ENCODE measurements at places on chromosomes 11 and 22.
A peak's percentile ranks its signal among the peaks of the same experiment; 100 is the strongest.

GRCh38 chr11:111329306-111330204 lies 31.2 kb downstream of the POU2AF3 start:
- no peak for DNase-seq

- no peak for DNase-seq
Observed at GRCh38 chr11:13446444-13446843, 16.6 kb downstream of the BTBD10 start.

DNA sequence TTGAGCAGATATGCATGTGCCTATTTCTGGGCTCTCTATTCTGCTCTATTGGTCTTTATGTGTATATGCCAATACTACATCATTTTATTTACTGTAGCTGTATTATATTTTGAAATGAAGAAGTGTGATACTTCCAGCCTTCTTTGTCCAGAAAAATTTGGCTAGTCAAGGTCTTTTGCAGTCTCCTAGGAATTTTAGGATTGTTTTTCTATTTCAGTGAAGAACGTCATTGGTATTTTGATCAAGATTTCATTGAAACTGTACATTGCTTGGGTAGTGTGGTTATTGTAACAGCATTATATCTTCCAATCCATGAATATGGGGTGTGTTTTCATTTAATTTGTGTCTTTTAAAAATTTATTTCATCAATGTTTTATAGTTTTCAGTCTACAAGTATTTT lies 400.3 kb downstream of the AASDHPPT start:
- no peak for DNase-seq

DNA sequence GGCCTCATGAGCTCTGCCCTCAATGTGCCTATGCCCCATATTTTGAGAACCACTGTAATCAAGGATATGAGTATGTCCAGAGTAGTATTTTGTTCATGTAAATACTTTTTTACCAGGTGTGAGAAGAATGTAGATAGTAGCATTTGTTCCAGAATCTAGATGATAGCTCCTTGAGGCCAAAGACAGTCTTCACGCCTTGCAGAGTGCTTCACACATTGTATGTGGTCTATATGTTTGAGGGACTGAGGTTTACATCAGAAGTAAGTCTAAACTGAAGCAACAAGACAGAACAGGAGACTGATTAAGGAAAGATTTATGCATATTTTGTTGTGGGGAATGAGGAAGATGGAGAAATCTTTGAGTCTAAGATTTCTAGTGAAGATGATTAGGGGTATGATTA lies 12.5 kb downstream of the CEP57 start:
- no peak for DNase-seq

- DNase-seq: no peak
Observed at GRCh38 chr11:73716153-73717056, 44.5 kb downstream of the RAB6A start.

- no peak for DNase-seq
Observed at GRCh38 chr22:31398231-31398630, 1.2 kb upstream of the DRG1 start.

DNA sequence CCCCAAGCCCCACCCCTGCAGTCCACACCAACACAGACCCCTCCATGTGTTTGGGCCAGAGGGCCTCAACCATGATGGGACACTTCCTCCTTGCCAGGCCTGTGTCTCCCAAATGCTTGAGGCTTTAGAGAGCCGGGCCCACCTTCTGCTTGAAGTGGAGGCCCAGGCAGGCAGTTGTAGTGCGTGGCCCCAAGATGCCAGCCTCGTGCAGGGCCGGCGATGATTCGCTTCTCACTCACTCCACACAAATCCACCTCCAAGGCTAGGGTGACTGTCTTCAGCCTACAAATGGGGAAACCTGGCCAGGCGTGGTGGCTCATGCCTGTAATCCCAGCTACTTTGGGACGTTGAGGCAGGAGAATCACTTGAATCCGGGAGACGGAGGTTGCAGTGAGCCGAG lies 5.7 kb downstream of the PRR5 start:
- DNase-seq: no peak

- no peak for DNase-seq
Observed at GRCh38 chr22:38111925-38112355, 1.5 kb upstream of the BAIAP2L2 start.

GRCh38 chr11:10351765-10352641 lies 47.1 kb downstream of the ADM start:
- no peak for DNase-seq

- no peak for DNase-seq
Observed at GRCh38 chr11:8289492-8289918, 25.8 kb upstream of the LMO1 start.

GRCh38 chr11:124873951-124874350 lies 8.7 kb downstream of the ROBO3 start:
- DNase-seq: no peak

DNA sequence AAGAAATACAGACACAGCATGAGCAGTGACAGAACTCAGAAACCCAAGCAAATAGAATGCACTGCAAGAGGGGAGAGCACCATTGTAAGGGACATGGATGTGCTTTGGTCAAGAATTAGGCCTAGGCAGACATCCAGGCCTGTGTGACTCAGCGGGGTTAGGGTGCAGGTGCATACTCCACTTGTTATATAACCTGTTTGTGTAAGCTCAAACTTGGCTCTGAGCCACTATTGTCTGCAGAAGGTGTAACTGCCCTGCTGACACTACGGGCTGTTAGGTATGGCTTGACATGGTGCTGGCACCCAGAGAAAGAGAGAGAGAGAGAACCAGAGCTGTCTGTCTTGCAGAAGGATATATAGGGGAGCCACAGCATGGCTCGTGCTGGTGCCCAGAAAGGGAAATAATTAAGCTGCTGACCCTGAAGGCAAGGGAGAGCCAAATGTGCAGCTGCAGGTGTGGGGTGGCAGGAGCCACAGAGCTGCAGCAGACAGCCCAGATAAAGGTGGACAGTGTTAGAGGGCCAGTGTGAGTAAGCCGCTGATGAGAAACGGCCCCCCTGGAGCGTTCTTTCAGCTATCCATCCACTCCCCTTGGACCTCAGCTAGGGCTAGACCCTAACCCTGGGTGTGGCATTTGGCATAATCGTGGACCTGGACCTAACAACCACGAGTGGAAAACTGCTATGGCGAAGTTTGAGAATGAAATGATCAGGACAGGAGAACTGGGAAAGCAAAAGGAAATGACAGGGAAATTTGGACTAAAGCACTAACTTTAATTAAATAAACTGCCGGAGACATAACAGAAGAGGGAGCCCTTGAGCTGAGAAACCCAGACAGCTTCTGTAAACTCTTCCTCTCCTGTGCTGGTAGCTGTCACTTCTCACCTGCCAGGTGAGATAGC lies 253.0 kb upstream of the CCDC179 start:
- no peak for DNase-seq

- DNase-seq: no peak
Observed at GRCh38 chr11:90204832-90205646, 17.8 kb downstream of the CHORDC1 start.

GRCh38 chr11:75087319-75088305 lies 9.1 kb downstream of the OR2AT4 start:
- DNase-seq: no peak

- no peak for DNase-seq
Observed at GRCh38 chr11:73149105-73149504, 7.0 kb upstream of the FCHSD2 start.

GRCh38 chr11:46697723-46698122 lies 2.7 kb downstream of the ARHGAP1 start:
- no peak for DNase-seq

DNA sequence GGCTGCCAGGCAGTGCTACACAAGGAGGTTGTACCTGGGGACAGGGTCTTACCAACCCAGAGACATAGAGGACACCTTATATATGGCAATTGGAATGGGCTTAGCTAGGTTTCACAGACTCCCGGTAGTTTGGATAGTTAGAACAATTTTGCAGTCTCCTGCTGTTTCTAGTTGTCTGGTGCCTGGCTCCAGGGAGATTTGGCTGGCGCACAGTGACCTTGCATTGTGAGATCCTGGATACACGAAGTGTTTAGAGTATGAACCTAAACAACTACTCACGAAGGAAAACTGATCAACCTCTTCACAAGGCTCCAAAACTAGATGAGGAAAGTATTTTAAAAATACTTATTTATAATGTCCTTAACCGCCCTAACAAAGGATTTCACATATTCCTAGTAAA lies 614.7 kb downstream of the FAM181B start:
- DNase-seq: no peak

GRCh38 chr11:112770033-112770432 lies 191.2 kb upstream of the NCAM1 start:
- DNase-seq: no peak

DNA sequence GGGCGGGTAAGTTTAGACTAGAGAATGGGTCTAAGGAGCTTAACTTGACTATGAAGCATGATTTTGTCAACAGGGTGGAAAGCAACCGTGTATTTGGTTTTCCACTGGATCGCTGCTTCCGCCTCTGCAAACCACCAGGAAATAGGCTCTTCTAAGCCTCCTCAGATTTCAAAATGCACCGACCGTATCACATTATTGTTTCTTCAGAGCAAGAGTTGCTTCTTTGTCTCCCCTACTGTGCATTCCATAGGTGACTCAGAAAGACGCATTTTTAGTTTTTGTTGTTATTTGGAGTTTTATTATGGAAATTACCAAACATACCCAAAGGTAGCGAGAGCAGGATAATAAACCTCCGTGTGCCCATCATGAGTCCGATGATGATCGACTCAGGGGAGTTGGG lies 64.3 kb upstream of the RASD2 start:
- no peak for DNase-seq

- DNase-seq: no peak
Observed at GRCh38 chr11:111001081-111001430, 244.5 kb upstream of the POU2AF2 start.

DNA sequence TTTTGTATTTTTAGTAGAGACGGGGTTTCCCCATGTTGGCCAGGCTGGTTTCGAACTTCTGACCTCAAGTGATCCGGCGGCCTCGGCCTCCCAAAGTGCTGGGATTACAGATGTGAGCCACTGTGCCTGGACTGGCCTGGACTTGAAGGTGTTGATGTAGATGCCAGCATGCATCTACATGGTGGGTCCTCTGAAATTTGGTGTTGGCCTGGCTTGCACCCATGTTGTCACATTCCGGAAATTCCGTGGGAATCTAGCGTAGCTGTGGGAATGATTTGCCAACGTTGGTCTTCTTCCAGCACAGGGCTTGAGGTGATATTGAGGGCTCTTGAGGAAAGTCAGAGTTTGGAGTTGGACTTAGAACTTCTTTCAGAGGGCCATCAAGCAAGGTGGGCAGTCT lies 6.5 kb downstream of the PACS1 start:
- DNase-seq: no peak

- no peak for DNase-seq
Observed at GRCh38 chr11:73186294-73186850, 31.7 kb upstream of the P2RY2 start.

GRCh38 chr11:9955391-9955790 lies 291.5 kb downstream of the SWAP70 start:
- no peak for DNase-seq

- DNase-seq: no peak
Observed at GRCh38 chr22:22871536-22872278, 15.9 kb upstream of the IGLL5 start.

- no peak for DNase-seq
Observed at GRCh38 chr22:20167643-20168322, 16.9 kb upstream of the CCDC188 start.

- no peak for DNase-seq
Observed at GRCh38 chr11:87894961-87895360, 280.3 kb downstream of the RAB38 start.

DNA sequence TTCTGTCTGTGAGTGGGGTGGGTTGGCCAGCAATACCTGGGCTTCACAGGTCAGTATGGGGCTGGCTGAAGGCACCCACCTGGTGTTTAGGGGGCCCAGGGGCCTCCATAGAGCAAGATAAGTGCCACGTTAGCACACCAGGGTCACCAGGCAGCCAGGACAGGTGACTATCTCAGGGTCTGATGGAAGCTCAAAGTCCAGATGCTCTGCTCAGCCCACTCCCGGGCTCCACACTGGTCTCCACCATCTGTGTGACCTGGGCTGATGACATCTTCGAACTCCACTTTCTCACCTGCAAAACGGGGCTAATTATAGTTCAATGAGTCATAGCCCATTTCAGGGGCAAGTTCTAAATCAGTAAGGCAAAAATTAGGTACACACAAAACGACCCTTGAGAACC lies 39.4 kb upstream of the PRDM11 start:
- DNase-seq: no peak

GRCh38 chr11:35040221-35040942 lies 98.6 kb upstream of the CD44 start:
- peak; percentile 67 for DNase-seq

DNA sequence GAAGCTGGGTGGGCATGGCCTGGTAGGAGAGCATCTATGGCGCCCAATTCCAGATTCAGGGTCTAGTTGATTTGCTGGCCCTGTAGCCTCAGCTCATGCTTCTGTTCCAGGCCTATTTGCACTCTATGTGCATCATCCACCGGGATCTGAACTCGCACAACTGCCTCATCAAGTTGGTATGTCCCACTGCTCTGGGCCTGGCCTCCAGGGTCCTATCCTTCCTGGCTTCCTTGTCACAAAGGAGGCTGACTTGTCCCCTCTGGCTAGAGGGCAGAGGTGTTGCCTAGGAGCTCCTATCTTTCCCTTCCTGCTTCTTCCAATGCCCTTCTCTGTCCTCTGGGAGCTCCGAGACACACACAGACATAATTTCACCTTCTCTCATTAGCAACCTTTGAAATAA lies 21.3 kb downstream of the PIK3IP1 start:
- no peak for DNase-seq

GRCh38 chr22:38940811-38941384 lies 16.5 kb upstream of the APOBEC3A start:
- DNase-seq: no peak

DNA sequence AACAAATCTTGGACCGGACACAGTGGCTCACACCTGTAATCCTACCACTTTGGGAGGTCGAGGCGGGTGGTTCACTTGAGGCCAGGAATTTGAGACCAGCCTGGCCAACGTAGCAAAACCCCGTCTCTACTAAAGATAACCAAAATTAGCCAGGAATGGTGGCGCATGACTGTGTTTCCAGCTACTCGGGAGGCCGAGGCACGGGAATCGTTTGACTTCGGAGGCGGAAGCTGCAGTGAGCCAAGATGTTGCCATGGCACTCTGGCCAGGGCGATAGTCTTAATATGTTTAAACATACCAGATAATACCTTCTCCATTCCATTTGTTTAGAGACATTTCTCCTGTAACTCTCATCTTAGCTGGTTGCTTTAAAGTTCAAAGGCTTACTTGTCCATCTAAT lies 218.6 kb downstream of the ARHGAP42 start:
- no peak for DNase-seq

DNA sequence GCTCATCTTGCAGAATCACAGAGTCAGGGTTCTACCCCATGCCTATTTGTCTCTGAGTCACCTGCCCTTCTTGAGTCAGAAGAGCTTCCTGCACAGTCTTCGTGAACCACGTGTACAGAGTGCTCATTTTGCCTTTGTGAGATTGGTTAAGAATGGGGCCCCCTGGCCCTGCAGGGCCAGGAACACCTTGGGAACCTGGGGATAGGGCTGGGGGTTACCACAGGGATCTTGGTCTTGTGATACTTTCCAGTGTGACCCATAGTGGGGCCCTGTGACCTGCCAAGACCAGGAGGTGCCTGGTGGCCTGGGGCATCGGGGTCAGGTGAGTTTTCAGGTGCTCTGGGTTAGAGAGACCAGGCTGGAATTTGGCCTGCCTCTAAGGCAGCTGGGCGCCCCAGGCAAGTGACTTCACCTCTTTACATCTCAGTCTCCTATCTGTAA lies 9.4 kb downstream of the TMPRSS13 start:
- DNase-seq: no peak

- DNase-seq: no peak
Observed at GRCh38 chr22:37328017-37328416, 45.7 kb downstream of the CYTH4 start.

- DNase-seq: no peak
Observed at GRCh38 chr11:45560913-45561281, 104.5 kb downstream of the CHST1 start.

GRCh38 chr11:24593332-24593731 lies 96.5 kb downstream of the LUZP2 start:
- no peak for DNase-seq

Data from activated naive CD4-positive, alpha-beta T cell treated with anti-CD3 and anti-CD28 coated beads, Interleukin-2, amount 50 U/mL, for 16 hours (primary cell).